CD4-positive, alpha-beta T cell treated with Interleukin-1 beta for 1 hour (primary cell): ENCODE measurements at places on chromosomes 5 and 9.

GRCh38 chr9:79080536-79080935, 491.2 kb upstream of the TLE4 start:
- DNase-seq, result no peak

GRCh38 chr5:5404381-5404780, 18.1 kb upstream of the ICE1 start:
- no peak for DNase-seq

GRCh38 chr9:88342246-88342645, 46.0 kb upstream of the SPIN1 start:
- DNase-seq, result no peak

GRCh38 chr9:115400796-115401195, 282.8 kb upstream of the TNC start:
- no peak for DNase-seq

DNA sequence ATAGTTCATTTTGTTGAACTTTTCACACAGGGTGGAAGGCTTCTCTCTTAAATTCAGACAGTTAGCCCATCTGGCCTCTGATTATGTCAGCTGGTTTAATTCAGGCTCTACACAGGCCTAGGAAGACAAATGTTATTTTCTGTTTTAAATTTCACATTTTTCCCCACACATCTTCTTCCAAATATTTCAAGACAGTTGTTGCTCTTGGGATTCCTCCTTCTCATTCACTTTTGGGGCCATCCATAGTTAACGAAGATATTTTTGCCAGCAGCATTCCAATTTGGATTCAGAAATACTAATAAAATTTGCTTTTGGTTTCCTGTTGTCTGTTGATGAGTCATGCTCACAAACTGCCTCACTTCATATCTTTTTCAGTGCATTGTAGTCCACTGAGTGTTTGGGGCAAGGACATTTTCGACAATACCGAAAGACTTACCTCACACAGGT, 475.4 kb downstream of the DMAC1 start:
- DNase-seq, result no peak

DNA sequence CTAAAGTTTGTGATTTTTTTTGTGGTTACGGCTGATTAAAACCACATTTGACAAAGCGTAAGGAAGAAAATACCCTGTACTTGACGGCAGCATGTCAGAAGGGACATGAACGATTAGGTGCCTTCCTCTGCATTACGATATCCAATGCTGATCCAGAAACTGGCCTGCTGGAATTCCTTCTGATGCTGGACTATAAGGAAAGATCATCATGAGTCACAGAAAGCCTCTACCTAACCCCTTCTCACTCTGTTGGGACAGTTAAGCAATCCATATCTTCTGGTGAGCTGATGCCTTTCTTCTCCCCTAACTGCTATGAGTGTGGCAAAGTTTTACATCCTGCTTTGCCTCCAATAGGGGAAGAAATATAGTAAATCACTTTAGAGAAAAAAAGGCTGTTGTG, 78.4 kb upstream of the PAPPA start:
- DNase-seq, result no peak

DNA sequence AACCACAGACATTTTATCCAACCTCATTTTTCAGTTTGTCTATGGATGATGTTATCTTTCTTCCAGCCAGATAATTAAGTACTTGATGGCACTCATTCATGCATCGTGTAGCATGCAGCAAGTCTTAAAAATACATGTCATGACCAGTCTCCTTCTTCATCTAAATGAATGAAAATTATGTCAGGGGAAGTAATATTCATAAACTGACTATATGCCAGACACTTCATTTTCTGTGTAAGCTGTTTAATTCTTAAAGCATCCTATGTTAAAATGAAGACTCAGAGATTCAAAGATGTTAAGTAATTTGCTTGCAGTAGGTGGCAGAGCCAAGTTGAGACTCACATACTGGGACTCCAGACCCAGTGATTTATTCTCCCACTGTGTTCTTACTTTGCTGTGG, 181.7 kb upstream of the CD180 start:
- no peak for DNase-seq

DNA sequence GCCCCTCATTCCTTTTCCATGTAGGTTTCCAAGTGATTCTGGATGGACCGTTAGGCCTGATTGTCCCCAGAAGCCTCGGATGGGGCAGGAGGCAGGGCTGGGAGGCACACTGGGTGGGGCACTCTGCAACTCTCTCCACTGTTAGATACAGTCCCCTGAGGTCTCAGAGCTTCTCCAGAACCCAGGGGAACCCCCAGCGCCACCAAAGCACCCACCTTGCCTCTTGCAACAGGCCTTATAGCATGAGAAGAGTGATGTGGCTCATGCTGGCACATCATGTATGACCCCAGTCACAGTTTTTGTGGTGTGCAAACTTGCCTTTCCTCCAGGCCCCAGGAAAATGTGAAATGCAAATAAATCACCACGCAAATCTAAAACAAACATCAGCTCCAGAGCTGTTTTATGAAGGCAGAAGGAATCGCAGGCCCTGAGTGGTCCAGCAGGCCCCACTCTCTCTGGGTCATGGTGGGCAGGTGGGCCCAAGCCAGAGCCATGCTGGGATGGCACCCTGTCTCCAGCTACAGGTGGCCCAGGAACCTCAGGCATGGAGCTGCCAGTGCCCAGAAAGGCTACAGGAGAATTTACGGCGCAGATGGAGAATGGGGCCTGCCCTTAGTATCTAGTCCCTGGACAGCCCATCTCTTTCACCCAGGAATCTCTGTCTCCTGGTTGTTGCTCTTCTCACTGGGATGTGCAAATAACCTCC, 36.3 kb upstream of the CDKN2AIPNL start:
- DNase-seq, result peak; percentile 20

GRCh38 chr9:99432075-99432474, 210.0 kb downstream of the SEC61B start:
- no peak for DNase-seq

DNA sequence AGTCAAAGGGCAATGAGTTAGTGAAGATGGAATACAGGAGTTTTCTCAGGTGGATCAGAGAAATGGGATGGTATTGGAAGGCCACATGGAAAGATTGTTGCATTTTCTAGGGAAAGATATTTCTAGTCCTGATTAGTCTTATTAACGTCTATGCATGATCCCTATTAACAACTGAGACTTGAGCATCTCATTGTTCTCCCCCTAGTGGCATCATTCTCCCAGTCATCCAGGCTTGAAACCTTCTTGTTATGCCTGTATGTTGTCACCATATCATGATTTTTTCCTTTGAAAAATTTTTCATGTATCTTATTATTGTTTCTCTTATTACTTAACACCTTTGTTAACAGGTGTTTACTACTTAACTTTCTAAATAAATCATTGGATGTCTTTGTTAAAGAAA, 34.4 kb downstream of the KIF2A start:
- no peak for DNase-seq

- no peak for DNase-seq
Measured at GRCh38 chr9:28379082-28379481, 805.8 kb upstream of the C9orf72 start.

- DNase-seq, result no peak
Measured at GRCh38 chr5:54442271-54442670, 13.2 kb upstream of the HSPB3 start.

- DNase-seq, result no peak
Measured at GRCh38 chr5:153926201-153926600, 112.5 kb downstream of the FAM114A2 start.

- DNase-seq, result peak; percentile 52
Measured at GRCh38 chr9:69421908-69422801, 97.1 kb downstream of the ENTREP1 start.

DNA sequence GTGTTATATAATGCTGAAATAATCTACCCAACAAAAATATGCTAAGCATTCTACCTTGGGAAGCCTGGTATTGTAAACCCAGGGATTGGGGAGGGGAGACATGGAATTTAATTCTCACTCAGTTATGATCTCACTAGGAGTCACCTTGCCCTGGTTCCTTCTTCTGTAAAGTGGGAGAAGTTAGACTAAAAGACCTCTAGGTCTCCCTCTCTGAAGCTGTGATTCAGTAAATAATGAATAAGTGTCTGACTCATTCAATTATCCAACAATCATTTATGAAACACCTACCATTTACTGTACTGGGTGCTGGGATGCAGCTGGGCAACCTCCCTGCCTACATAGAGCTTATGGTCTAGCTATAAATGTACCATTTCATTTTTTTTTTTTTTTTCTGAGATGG, 20.2 kb upstream of the SPARC start:
- DNase-seq, result no peak

- no peak for DNase-seq
Measured at GRCh38 chr9:130781569-130781968, 53.5 kb upstream of the ABL1 start.

GRCh38 chr9:77375956-77376532, 198.7 kb downstream of the VPS13A start:
- DNase-seq, result no peak

GRCh38 chr5:36593867-36594266, 12.5 kb upstream of the SLC1A3 start:
- DNase-seq, result no peak

DNA sequence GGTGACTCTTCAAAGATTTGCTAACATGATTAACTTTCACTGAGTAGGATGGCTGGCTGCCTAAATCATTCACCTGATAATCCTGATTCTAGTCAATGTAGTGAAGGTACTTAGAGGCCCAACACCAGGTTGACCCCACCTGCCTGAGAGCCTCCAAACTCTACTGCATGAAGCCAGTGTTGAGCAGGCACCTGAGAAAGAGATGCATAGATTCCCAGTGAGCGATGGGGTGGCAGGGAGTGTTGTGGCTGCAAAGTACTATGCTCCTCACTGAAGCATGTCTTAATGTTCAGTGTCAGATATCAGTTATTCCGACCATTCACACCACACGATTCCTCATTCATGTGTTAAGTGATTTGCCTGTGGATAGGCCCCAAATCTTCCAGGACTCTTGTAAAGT, 804.4 kb downstream of the TLE4 start:
- DNase-seq, result no peak

DNA sequence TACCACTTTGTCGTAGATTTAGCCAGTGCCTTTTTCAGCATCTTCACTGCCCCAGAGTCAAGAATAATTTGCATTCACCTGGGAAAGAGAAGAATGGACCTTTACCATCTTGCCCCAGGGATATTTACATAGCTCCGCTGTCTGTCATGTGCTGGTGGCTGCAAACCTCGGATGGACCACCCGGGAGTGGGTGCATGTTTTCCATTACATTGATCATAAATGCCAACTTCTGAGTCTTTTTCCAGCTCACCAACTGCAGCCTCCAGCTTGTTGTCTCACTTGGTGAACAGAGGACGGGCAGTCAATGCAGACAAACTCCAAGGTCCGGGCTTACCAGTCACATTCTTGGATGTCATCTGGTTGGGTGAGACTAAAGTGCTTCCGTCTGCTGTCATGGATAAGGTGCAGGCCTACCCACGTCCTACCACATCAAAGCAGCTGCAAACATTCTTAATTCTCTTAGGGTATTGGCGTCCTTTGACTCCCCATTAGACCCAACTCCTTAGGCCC, 155.8 kb upstream of the APC start:
- no peak for DNase-seq

GRCh38 chr5:87524217-87524616, 111.5 kb upstream of the CCNH start:
- DNase-seq, result no peak

DNA sequence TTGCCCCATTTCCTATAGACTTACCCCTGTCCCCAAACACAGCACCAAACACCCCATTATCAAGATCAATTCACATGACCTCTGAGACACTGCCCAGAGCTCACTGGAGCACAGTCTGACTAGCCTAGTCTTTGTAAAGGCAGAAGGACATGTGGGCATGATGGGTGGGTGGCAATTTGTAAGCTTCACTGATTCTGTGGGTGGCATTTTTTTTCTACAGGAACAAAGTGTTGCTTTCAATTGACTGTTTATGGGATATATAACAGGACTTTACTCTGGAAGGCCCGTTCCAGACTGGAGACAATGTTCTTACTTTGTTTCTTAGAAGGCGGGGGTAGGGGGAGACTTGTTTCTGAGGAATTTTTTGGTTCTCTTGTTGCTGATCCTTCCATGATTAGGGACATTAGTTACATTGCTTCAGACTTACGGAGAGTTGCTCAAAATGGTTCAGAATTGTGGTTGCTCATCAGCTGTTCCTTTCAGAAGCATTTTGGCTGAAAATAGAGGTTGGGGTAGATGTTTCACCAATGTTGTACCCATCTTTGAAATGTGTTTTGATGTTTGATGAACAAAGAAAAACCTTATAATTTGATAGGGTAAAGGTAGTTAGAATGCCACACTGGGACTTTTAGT, 20.2 kb downstream of the NNT start:
- no peak for DNase-seq

DNA sequence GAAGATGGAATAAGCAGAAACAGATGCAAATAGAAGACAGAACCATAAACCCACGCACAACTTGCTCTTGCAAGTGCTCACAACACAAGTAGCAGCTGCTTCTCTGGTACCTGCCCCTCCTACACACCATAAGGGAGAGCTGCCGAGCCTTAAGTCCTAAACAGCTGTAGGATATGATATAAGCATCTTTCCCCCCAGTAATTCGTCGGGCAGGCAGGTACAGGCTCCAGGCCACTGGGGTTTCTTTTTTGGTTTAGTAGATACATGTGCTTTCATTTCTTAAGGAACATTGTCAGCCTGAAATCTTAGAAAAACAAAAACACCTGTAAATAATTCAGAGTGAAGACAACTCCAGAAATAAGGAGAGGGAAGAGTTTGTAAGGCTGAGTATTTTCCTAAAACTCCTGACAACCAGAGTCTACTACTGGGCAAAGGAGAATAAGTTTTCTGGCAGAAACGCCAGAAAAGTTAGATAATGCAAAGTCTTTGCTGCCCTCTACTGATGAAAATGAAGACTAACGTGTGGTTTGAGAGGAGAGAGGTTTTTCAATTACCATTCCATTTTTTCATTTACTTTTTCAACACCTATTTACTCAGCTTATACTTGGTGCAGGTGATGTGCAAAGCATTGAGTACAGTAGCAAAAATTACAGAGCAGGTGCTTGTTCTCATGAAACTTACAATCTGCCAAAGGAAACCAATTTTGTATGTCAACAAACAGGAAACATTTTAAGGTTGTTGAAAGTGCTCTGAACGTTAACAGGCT, 20.1 kb upstream of the TCERG1 start:
- peak; percentile 35 for DNase-seq

GRCh38 chr9:92654481-92655301, 15.2 kb downstream of the IPPK start:
- no peak for DNase-seq

DNA sequence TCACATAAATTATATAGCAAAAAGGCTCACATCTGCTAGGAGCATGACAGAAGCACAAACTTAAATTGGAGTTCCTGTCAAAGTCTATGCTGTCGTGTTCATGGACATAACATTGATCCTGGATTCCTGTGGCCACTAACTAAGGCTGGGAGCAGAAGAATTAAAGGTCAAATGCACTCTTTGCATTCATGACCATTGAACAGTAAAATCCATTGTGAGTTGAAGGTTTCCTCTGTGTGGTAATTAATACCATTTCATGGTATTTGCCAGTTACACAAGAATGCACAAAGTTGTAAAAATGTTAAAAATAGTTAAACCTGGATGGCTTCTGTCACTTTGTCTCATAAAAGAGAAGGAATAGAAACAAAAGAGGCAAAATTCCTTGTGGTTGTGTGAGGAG, 242.6 kb downstream of the NPR3 start:
- DNase-seq, result no peak
